ENCODE measurements at places on chromosomes 3 and 15.

DNA sequence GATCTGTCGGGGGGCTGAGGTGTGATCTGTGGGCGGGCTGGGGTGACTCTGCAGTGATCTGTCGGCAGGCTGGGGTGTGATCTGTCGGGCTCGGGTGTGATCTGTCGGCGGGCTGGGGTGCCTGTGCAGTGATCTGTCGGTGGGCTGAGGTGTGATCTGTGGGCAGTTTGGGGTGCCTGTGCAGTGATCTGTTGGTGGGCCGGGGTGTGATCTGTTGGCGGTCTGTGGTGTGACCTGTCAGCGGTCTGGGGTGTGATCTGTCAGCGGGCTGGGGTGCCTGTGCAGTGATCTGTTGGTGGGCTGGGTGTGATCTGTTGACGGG, 205.1 kb downstream of the XXYLT1 start:
- no peak for DNase-seq

DNA sequence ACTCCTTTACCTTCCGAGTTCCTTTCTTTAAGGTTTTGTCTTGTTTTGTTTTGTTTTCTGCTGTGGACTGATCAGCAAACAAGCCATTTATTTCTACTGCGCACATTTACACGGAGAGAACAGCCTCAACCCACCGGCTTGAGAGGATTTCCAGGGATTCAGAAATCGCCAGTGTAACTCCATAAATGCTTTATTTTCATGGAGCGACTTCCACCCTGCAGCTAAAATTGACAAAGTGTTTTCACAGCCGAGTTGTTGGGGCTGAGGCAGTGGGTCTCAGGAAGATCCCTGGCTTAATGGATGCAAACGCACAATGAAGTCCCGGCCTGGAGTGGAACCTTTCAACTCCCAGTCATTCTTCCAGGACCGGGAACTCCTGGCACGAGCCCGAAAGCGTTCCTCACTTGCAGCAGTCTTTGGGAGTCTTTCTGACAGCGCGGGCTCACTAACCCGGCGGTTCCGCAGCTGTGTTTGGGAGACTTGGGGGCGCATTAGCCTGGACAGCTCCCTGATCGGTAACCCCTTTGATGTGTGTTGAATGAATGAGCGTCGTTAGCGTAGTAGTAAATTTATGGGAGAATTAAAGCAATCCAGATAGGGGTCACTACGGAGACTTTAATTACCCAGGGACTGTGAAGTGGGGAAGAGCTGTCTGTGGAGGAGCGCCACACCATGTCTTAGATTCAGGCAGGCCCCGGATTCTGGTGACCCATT, 785 bp upstream of the MYRIP start:
- DNase-seq, result no peak

GRCh38 chr3:185734725-185735096, 90.1 kb downstream of the IGF2BP2 start:
- DNase-seq, result no peak

- DNase-seq, result no peak
Observed at GRCh38 chr3:176428552-176428951, 768.7 kb downstream of the TBL1XR1 start.

DNA sequence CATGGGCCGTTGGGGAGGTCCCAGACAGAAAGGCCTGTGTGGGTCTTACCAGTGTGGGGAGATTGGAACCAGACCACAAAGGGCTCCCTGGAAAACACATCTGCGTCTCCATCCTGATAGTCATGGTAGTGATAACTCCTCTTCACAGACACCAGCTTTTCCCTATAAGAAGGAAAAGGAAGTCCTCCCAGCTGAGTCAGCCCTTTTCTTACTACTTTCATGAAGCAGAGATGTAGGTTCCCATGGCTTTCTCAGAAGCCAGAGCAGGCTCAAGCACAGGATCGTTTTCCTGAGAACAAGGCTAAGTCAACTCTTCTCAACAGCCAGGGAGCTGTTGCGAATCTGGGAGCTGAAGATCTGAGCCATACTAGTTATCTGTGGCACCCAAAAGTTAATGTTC, 6.1 kb downstream of the DNASE1L3 start:
- no peak for DNase-seq

DNA sequence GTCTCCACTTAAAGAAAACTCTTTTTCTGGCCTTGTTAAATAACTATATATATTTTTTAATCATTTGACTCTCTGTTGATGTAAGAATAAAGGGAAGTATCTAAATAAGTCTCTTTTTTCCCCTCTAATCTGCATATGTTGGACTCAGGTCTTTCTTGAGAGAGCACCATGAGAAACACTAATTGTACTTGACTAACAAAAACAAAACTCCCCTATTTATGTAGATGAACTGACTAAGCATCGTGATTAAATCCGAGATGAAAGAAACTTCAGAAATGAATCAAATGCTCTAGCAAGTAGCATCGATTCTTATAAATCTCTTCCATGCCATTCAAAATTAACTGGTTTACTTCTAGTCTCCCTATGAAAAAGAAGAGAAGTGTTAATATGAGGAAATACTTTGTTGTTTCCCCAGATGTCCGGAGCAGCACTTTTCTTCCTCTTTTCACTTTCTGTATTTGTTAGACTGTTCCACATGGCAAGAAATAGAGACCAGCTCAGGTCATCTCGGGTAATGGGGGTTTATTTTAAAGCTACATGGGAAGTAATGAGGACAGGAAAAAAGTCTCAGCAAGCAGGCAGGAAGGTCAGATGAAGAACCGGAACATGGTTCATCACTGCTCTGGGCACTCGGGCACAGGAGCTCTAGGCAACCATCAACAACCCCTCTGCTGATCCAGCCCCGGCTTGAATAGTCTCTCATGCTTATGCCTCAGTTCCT, 288.3 kb downstream of the CNTN6 start:
- DNase-seq, result no peak

DNA sequence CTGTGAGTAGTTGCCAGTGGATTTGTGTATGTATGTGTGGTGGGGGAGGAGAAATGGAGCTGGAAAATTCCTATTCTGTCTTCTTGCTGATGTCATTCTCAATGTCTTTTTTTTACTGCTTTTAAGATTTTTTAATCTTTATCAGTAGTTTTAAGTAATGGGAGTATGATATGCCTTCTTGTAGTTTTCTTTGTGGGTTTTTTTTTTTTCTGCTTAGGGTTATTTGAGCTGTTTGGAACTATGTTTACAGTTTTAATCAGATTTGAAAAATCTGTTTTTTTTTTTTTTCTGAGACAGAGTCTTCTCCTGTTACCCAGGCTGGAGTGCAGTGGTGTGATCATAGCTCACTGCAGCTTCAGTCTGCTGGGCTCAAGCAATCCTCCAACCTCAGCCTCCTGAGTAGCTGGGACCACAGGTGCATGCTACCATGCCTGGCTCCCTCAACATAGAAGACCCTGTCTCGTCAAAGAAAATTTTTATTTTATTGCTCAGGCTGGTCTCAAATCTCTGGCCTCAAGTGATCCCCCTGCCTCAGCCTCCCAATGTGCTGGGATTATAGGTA, 37.1 kb downstream of the RPL39L start:
- no peak for DNase-seq

- DNase-seq, result peak; percentile 63
Observed at GRCh38 chr3:87088993-87089841, 98.3 kb upstream of the VGLL3 start.

DNA sequence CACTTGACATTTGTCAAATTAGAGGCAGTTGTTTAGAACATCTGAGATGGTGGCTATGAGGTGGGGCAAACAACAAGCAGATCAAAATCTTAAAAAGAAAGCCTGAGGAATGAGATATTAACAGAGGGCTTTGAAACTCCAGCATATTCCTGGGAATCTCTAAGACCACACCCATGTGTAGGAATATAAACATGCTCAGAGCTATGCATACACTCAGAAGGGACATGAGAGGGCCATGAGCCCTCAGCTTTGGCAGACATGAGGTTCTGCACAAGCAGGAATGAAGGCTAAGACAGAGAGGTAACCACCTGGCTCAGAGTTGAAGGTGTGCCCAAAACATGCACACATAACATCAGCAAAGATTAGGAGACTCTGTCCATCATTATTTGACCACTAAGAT, 37.9 kb downstream of the ATP10A start:
- no peak for DNase-seq

GRCh38 chr15:25171111-25171811, 216.5 kb downstream of the SNRPN start:
- DNase-seq, result no peak

DNA sequence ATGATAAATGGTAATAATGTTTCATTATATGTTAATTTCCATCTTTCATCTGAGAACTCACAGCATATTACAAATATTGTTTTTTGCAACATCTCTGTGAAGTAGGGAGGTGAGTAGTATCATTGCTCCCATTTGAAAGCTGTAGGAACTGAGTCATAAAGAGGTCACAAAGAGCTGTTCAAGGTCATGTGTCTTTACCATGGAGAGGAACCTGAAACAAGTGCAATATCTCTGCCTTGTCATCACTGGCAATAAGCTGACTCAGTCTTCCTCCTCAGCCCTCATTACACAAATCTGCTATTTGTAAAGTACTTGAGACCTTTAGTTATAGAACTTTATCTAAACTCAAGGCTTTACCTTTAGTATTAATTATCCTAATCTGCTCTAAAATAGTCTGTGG, 4.4 kb upstream of the ATP13A4 start:
- DNase-seq, result no peak

- no peak for DNase-seq
Observed at GRCh38 chr3:141729240-141729639, 8.9 kb upstream of the RNF7 start.

- DNase-seq, result no peak
Observed at GRCh38 chr3:63631670-63632069, 20.8 kb upstream of the SNTN start.

DNA sequence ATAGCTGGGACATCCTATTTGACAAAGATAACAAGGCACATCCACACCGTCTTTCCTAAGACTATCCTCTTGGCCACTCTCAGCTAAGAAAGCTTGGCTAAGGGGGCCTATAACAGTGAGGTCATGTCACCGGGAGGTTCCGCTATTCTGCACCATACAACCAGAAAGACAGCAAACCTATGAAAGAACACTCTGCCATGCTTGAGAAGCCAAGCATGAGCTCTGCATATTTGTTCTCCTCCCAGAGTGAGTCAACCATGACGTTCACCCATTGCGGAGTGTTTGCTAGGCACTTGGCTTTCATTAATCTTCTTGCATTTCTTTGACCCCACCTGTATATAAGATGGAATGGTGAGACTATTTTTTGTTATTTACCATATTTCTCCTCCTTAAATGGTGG, 141.2 kb downstream of the GMNC start:
- DNase-seq, result no peak

DNA sequence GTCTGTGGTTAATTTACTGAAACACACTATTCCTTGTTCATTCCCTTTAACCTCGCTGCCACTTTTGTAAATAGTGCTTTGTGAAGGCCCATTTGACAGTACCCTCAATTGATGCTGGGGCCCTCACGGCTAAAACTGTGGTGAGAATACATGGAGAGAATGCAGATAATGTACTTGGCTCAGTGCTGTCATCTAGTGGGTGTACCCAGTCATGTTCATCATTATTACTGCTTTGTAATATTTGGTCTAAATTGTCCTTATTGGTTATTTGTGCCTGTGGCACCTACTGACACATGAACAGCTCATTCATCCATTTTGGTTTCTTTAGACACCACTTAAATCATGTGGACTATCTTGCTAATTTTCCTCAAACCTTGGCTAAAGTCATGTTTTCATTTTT, 543.6 kb downstream of the EDEM1 start:
- no peak for DNase-seq

GRCh38 chr3:153169793-153170383, 7.9 kb downstream of the RAP2B start:
- no peak for DNase-seq

- DNase-seq, result no peak
Observed at GRCh38 chr15:86375733-86376280, 296.1 kb downstream of the AGBL1 start.

DNA sequence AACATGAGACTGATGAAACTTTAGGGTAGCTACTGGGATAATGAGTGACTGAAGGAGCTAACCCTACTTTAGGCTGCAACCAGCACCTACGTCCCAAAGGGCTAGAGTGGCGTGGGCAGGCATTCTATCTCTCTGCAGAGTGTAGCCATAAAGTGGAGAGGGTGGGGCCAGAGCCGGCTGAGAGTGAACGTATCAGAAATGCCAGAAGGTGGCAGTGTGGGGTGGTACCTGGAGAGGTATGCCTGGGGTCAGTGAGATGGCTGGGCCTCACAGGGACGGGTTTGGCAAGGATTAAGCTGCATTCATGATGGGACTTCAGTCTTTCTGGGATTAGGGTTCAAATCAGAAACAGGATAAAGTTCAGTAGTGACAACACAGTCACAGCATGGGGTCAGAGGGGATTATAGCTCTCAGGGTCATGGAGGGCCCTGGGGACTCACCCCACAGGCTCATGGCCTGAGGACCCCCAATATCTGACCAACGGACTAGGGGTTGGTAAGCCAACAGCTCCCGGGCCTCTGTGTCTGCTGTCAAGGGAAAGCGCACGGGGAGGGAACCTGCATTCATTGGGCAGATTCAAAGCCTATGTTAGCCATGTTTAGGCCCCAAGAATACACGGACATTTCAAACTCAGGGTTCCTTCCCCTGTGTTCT, 86.5 kb upstream of the FOXB1 start:
- no peak for DNase-seq

DNA sequence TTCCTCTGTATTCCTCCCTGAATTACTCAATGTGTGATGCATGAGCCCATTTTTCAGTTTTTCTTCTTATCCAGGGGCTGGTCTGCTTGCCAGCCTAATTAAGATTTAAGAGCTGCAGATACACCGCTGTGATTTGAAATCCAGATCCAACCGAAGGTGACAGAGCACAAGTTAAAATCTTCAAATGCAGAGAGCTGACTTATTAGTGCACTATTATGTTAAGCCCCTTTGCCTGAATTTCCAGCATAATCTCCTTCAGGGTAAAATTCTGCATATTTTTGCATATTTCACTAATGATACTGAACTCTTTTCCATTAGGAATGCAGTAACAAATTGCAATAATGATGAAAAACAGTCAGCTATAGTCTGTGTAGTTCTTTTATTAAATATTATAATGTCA, 583.6 kb downstream of the ROBO2 start:
- DNase-seq, result no peak

- DNase-seq, result no peak
Observed at GRCh38 chr3:128001576-128001975, 50.7 kb upstream of the SEC61A1 start.

DNA sequence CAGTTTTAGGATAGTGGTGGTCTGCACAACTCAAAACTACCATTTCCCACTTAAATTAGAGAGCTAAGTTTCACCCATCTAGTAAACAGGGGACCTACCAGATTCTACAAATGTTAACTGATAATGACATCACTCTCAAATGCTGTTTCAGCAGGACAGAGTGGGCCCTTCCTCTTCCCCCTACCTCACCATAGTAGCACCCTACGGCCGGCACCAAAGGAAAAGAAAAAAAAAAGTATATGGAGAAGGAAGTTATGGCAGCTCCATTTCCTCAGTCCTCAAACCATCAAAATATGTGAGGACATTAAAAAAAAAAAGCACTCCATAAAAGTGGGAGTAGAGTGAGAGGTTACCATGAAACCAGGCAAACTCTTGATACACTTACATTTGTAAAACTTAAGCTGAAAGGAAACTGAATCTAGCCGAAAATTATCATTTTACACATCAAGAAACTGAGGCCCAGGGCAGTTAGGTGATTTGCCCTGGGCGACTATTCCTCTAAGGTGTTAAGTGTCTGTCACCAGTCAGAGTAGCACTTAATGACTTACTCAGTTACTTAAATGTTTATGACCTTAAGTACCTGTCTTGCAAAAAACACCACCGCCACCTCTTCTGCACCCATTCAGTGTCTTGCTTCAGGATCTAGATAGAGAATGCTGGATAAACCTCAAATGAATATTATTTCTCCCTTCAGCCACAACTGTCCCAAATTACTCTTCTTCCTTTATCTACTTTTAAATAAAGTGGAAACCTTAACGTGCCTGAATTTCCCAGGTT, 2.7 kb downstream of the MSL2 start:
- DNase-seq, result no peak

GRCh38 chr3:189167027-189167766, 4.6 kb upstream of the TPRG1 start:
- DNase-seq, result no peak
